ENCODE measurements at places on chromosomes 2 and 18.

- no peak for DNase-seq
Observed at GRCh38 chr2:17196380-17196779, 321.9 kb downstream of the RAD51AP2 start.

DNA sequence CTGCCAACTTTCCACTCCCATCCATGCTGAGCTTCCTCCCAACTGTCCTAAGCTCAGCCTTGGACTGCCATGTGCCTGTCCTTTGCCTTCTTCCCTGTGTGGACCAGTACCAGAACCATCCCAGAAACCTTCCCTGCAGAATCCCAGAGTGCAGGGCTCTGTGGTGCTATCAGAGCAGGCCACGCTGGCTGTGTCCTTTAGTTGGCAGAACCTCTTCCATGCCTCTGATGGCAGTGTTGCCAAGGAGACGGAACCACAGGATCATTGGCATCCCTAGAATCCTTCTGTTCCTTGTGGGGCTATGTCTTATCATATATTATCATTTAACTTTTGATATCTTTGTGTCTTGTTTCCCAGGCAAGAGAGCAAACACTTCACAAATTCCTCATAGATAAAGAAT is 73.0 kb upstream of the NOSTRIN start:
- no peak for DNase-seq

DNA sequence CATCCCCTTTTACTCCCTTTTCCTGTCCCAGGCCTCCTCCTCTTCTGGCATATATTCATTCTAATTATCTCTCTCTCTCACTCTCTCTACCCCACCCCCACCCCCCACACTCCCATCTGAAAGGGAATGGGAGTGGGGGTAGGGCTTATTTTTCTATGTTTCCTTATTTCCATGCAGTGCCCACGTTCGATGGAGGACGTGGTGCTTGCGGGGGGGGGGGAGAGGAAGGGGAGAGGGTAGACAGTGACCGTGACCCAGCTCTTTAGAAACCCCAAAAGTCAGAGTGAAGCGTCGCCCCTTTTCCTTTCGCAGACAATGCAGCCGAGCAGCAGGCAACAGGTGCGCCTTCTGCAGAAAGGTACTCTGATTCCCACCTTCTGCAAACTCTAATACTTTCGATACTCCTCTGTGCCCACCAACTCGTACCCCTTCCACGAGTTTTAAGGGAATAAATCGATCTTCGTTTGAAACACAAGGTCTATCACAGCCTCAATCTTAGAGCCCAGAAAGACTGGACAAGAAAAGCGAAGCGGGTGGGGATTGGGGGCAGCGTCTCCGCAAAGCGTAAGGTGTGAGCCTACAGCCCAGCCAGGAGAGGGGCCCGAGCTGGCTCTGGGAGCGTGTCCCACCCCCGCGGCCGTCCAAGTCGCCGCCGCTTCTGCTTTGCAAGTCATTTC is 891 bp upstream of the NR4A2 start:
- DNase-seq: no peak

GRCh38 chr2:119550856-119551255 is 6.6 kb downstream of the CFAP221 start:
- no peak for DNase-seq

DNA sequence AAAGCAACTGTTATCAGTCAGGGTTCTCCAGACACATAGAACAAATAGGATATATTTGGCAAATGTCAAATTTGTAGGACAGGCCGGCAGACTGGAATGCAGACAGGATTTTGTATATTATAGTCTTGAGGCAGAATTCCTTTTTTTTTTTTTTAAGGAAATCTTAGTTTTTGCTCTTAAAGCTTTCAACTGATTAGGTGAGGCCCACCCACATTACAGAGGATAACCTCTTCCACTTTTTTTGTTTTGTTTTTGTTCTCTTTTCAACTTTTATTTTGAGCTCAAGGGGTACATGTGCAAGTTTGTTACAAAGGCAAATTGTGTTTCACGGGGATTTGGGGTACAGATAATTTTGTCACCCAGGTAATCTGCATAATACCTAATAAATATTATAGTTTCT is 350.2 kb upstream of the CHAC2 start:
- DNase-seq: no peak

DNA sequence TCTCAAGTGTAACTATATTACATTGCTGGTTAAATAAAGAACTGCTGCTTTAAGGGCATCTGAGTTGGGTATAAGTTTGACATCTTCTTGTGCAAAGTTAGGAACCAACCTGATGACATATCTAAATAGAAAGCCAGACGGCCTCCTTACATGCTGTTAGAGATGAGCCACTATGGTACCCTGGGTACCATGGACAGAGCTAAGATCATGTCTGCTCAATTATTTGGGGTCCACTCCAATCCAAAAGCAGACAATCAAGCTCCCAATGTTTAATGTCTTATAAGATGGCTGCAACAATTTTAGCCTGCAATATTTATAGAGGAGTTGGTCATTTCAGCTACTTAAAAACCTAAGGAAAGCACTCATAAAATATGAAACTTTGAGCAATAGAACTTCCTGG is 86.2 kb downstream of the UPP2 start:
- no peak for DNase-seq

GRCh38 chr2:5495586-5495985 is 196.6 kb upstream of the SOX11 start:
- DNase-seq: no peak

DNA sequence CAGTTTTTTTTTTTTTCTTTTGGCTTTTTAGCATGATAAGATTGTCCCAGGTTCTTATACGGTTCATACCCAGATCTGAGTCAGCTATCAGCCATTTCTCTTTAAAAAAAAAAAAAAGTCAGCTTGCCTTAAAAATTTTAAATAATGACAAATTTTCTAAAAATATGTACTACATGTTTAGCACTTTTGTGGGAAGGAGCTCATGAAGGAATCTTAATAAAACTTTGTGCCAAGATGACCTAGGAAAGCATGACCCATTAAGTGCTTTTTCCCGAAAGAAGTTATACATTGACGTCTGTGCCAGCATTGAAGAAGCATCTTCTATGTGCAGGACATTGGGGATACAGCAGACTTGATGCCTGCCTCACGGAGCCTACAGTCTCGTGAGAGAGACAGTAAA is 4.5 kb upstream of the RBMS1 start:
- DNase-seq: no peak

GRCh38 chr2:160479269-160479668 is 14.3 kb downstream of the RBMS1 start:
- DNase-seq: no peak

- no peak for DNase-seq
Observed at GRCh38 chr2:239803102-239803765, 221.9 kb downstream of the NDUFA10 start.

- DNase-seq: no peak
Observed at GRCh38 chr2:183214680-183215079, 90.4 kb downstream of the NUP35 start.

DNA sequence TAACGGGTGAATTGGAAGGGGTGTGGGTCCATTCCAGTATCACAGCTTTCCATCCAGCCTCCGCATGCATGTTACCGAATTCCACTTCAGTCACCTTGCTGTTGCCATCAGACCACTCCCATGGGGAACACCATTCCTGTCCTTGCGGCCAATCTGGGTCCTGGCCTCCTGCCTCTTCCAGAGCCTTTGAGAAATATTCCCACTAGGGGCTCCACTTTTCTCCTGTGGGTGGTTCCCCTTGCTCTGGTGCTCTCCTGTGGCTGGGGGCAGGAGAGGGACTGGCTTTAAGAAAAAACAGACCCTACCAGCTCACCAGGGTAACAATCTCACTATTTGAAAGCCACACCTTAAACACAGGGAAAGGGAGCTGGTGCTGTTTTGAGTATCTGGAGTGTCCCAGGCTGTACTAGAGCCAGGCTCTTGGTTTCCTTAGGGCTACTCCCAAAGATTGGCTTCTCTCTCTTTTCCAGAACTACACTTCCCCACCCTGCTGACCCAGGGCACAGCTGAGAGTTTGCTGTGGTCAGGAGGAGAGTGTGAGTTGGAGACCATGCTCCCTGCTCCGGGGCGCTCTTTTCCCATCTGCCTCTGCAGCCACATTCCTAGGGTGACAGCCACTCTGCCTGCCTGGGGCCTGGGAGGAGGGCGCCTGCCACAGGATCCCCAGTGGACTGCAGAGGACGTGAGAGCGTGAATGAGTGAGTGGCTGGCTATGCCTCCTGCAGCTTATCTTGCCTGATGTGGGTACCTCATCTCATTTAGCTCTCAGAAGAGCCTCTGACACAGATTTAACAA is 460.8 kb upstream of the HS6ST1 start:
- DNase-seq: no peak
